ENCODE measurements at places on chromosomes 1 and 21.
A peak's percentile ranks its signal among the peaks of the same experiment; 100 is the strongest.

DNA sequence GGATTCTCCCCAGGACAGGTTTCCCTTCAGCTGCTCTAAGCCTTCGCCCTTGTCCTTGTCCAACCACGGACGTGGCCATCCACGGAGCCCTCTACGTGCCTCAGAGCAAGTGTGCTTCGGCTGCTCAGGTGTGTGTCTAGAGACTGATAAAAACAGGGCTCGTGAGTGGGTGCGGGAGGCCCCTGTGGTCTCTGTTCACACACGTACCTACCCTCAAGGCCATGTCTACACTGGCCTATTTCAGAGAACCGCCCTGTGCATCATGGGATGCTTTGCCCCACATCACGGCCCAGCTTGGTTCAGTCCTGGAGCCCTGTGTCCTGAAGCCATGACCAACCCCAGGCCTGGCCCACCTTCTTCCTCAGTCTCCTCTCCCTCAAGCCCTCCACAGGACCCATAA is 24.6 kb upstream of the RUNX3 start:
- no peak for DNase-seq

GRCh38 chr1:173430677-173431303 is 46.3 kb upstream of the PRDX6 start:
- no peak for DNase-seq

- no peak for DNase-seq
Measured at GRCh38 chr1:33626801-33627200, 154.4 kb downstream of the ZSCAN20 start.

GRCh38 chr1:11930571-11931445 is 3.7 kb upstream of the PLOD1 start:
- no peak for DNase-seq

GRCh38 chr21:38683222-38683621 is 122.5 kb upstream of the ETS2 start:
- no peak for DNase-seq

- DNase-seq, result no peak
Measured at GRCh38 chr1:47637111-47637685, 199.4 kb downstream of the FOXD2 start.

GRCh38 chr1:162772571-162773154 is 17.8 kb upstream of the HSD17B7 start:
- DNase-seq, result no peak

- DNase-seq, result no peak
Measured at GRCh38 chr1:180842491-180843275, 70.0 kb upstream of the KIAA1614 start.

- DNase-seq, result no peak
Measured at GRCh38 chr1:198197285-198197684, 40.5 kb downstream of the NEK7 start.

DNA sequence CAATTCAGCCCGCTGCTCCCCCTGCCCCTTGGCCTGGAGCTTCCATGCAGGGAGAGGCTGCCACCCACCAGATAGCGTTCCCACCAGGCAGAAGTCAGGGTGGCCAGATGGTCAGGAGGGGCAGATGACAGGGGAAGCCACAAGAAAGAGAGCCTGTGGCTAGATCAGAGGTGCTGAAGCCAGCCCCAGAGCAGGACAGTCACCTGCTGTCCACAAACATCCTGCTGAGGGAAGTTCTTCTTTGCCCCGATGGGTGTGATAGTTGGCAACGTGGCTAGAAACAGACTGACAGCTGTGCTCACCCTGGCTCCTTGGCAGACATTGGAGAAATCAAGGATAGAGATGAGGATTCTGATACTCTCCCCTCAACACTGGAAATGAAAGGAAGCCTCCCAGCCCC is 27.2 kb upstream of the SRP9 start:
- no peak for DNase-seq

- peak; percentile 81 for DNase-seq
Measured at GRCh38 chr1:33374336-33375105, 53.6 kb upstream of the A3GALT2 start.

DNA sequence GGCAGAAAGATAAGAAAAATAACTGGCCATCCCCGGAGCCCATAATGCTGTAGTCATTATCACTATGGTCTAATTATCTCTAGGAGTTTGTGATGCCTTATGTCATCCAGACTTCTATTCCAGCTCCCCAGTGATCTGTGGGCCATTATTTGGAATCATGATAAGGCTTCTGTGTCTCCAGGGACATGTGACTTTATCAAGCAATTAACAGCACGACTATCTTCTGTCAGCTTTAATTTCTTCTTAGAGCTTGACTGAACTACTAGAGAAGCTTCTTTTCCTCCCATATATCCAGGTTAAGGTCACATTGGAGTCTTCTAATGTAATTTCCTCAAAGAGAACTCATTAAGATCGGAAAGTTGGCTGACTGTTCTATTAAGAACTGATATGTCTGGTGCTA is 100.4 kb downstream of the LHX8 start:
- DNase-seq, result no peak

GRCh38 chr1:78577257-78578100 is 42.8 kb upstream of the IFI44L start:
- DNase-seq, result no peak

- no peak for DNase-seq
Measured at GRCh38 chr1:145845144-145845513, 301 bp upstream of the NUDT17 start.

- DNase-seq, result peak; percentile 29
Measured at GRCh38 chr1:94463765-94464330, 45.7 kb downstream of the ABCD3 start.

DNA sequence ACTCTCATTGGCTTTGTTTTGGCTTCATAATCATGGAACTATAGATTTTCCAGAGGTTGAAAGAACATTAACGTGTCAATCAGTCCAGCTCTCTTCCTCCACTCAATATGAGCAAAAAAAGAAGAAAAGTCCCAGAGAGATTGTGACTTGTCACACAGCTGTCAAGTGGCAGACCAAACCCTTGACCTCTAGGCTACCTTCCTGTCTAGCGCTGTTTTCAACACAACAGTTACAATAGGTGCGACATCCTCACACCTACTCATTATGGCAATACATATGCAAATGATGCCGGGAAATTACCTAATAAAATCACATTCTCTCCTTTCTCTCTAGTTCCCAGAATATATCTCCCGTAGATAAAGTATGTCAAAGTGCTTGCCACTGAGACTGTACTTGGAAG is 1.1 kb downstream of the WARS2 start:
- peak; percentile 28 for DNase-seq

DNA sequence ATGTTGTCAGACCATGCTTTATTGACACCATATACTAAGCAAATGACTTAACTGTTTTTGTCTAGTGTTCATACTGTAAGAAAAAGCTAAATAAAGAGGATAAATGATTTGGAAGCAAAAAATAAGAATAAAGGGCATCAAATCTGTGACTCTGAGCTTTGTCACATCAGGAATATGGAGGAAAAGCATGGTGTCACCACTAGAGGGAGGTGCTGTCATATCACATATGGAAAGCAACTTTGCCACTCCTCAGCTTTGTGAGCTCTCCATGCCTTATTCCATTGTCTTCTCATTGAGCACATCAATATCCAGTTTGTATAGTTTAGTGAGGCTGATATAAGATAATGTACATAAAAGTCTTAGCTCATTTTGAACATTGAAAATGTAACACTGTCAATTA is 20.8 kb upstream of the GBP1 start:
- DNase-seq, result peak; percentile 10

- peak; percentile 50 for DNase-seq
Measured at GRCh38 chr1:7616953-7617352, 154.1 kb upstream of the VAMP3 start.

DNA sequence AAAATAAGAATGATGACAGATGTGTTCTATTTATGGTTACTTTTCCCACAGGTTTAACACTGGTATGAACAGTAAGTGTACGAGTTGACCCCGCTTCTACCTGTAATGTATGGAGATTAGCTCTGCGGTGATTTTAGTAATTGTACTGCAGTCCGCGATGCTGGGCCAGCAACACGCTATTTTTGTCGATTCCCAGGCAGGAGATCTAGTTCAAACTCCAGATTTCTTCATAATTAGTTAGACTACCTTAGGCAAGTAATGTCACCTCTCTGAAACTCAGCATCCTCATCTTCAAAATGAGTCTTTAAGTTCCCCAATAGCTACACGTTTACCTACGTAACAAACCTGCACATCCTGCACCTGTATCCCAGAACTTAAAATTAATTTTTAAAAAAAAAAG is 21.5 kb downstream of the TP53BP2 start:
- no peak for DNase-seq

- peak; percentile 88 for DNase-seq
Measured at GRCh38 chr1:154324669-154325582, at the start of gene ATP8B2. TSS of gene ATP8B2 (plus strand) at chr1:154325525. CDS start at chr1:154328142, 2,617 bp downstream.

GRCh38 chr1:77316006-77316405 is 34.2 kb downstream of the AK5 start:
- no peak for DNase-seq

- no peak for DNase-seq
Measured at GRCh38 chr21:33286600-33287456, 20.7 kb downstream of the IL10RB start.

- peak; percentile 39 for DNase-seq
Measured at GRCh38 chr1:180961622-180962021, 48.9 kb downstream of the KIAA1614 start.

- no peak for DNase-seq
Measured at GRCh38 chr1:207172321-207172720, 68.3 kb downstream of the C4BPA start.

DNA sequence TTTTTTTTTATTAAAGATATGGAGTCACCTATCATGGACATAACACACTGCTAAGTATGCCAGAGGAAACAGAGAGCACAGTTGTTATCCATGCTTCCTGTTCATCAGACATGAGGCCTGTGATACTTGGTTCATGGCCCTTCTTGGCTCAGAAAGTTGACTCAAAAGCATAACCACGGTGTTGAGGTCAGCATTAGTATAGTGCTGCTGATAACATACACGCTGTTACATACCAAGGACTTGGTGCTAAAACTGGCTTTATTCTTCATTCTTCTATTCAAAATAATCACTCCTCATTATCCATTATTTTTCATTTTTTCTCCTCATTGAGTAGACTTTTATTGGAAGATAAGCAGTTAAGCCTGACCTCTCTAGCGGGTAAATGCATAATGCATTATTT is 464.1 kb downstream of the ADGRL2 start:
- DNase-seq, result no peak

- no peak for DNase-seq
Measured at GRCh38 chr1:53321366-53321765, 6.5 kb downstream of the LRP8 start.

DNA sequence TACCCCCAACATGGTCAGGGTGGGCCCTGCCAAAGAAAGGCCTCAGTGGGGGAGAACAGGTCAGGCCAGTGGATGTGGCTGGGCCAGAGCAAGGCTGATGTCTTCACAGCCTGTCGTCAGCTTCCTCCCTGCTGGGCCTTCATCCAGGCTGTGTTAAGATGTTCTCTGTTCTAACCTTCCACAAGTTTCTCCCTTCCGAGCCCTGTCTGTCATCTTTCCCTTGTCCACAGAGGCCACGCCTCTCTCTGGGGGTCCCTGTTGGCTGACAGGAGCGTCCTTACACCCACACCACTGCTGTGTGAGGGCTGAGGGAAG is 36.2 kb downstream of the SIM2 start:
- DNase-seq, result no peak

Data from G401 (cell line).